Gastroesophageal sphincter (tissue), 4 donors: ENCODE measurements at places on chromosomes 6 and 20. TPM values are rescaled to one million over a fixed set of nuclear protein-coding genes. Genes with fewer than 3 reads are reported as not detected.

Gene LRRN4
- total RNA-seq = not detected

DNA sequence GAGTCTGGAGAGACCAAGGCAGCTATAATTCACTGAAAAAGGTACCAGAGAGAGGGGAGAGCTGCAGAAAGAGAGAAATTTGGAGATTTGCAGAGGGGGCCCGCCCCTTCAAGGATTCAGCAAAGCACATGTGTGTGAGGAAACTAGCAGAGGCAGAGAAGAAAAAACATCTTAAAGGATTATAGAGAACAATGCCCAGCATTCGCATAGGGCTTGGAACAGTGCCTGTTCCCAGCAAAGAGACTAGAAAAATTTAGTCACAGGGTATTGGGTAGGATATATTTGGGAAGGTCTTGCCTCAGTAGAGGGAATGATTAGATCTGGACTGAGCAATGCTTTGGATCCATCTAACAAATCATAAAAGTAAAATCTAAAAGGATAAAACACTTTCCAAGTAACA, 44.0 kb downstream of the SRPK1 start:
- no peak for ATAC-seq

Gene SAPCD1
- total RNA-seq = 1.1 TPM

- ATAC-seq = no peak
Observed at GRCh38 chr6:118494091-118494490, 54.0 kb upstream of the PLN start.

- no peak for ATAC-seq
Observed at GRCh38 chr6:152201120-152201519, 393.6 kb downstream of the ESR1 start.

GRCh38 chr6:169271158-169271876, 17.7 kb upstream of the THBS2 start:
- ATAC-seq = no peak

- no peak for ATAC-seq
Observed at GRCh38 chr6:53986721-53987521, 124.3 kb upstream of the MLIP start.

GRCh38 chr20:48789185-48789668, 38.6 kb downstream of the PREX1 start:
- no peak for ATAC-seq

Gene TAF11
- 20.9 TPM for total RNA-seq

GRCh38 chr6:79888587-79888986, 58.8 kb downstream of the ELOVL4 start:
- ATAC-seq = no peak

DNA sequence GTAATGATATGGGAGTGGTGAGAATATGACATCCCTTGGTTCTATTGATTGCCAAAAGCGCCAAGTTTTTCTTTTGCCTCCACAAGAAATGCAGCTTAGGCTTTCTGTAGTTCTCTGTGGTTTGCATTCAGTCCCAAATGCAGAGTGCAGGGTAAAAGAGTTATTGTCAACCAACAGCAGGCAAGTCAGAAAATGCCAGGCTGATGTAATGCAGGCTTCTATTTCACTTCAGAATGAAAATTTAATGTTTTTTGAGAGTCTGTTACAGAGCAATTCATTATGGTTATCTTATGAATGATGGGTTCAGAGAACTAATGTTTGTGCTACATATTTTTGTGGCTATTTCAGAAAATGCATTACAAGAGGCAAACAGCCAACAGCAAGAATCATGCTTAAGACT, 293.5 kb downstream of the CENPW start:
- ATAC-seq = no peak

DNA sequence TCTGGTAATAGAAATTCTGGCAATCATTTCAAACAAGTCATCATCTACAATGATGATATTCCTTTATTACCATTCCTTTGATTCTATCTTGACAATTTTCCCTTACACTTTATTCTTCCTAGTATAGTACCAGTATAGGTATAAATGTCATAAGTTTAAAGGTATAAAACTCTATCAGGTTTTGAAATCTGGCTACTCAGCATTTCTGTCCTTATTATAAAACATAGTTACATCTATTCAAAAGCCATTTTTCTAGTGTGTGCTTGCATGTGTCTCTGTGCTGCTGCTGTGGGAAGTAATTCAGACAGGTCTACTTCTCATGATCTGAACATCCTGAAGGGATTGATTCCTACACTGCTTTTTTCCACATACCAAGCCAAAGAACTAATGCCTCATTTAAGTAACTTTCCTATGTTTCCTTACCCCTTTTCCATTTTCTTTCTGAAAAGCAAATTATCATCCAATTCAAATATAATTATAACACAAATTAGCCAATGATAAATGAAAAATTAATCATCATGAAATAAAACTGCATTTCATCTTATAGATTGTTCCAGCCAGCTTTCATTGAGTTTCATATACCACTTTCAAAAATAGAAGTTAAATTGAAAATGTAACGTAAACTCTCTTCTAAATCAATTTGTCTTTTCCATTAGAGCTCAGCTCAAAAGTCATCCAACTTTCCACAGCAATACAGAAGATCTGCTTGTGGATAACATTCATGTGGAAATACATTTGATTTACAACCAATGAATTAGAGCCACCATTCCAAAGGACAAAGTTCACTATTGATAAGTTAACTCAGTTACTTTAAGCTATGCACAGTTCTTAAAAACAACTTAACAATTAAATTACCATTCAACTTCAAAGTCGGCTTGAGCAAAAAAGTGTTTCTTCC, 35.9 kb downstream of the COL12A1 start:
- no peak for ATAC-seq

Gene METTL24
- total RNA-seq = 27.7 TPM

- ATAC-seq = no peak
Observed at GRCh38 chr20:58014628-58015315, 213.7 kb downstream of the ANKRD60 start.

Gene ENPP4
- total RNA-seq = 35.2 TPM

DNA sequence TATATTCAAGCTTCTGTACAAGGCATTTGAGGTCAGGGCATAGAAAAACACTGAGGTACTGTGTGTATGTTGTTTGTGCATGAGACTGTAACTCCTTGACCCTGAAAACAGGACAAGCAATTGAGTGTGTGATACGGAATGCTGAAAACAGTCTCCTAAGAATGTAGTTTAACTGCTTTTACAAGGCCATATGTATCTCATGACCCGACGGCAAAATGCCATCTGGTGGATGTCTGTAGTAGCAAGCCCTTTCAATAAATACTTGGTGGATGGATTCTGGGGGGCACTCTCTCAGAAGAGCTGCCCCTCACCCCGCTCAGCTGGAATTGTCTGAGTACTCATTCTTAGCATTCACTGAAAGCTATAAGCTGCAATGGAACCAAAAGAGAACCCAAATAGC, 69.3 kb upstream of the EYS start:
- ATAC-seq = no peak

Gene RGS17
- 0.27 TPM for total RNA-seq

DNA sequence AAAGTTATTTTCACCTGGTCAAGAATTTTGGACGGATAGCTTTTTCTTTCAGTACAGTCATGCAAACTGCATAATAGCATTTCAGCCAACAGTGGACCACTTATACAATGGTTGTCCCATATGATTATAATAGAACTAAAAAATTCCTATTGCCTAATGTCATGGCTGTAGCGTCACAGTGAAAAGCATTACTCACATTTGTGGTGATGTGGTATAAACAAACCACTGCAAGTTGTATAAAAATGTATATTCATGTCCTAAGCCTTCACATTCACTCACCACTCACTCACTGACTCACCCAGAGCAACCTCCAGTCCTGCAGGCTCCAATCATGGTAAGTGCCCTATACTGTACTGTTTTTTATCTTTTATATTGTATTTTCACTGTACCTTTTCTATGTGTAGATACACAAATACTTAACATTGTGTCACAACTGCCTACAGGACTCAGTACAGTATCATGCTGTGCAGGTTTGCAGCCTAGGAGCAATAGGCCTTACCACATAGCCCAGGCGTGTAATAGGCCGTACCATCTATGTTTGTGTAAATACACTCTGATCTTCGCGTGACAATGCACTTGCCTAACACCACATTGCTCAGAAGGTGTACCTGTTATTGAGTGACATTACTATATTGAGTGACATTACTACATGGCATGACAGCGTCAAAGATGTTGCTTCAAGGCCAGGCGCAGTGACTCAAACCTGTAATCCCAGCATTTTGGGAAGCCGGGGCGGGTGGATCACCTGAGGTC, 17.9 kb downstream of the ABHD12 start:
- ATAC-seq = no peak

Gene TMEM217
- total RNA-seq = 0.40 TPM

Gene SMIM26
- 217 TPM for total RNA-seq

Gene DEFB132
- not detected for total RNA-seq

DNA sequence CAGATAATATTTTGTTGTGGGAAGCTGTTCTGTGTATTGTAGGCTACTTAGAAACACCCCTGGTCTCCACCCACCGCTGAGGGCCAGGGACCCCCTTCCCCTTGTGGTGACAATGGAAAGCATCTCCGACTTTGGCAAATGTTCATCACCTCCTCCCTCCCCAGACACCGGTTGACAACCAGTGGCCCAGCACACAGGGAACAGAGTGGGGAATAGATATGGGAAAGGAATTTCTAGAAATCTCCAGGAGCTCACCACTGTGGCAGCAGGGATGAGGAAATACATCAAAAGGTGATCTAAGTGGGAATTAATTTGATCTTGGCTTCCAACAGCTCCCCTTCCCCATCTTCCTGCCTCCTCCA, 257.3 kb upstream of the FOXQ1 start:
- ATAC-seq = no peak

DNA sequence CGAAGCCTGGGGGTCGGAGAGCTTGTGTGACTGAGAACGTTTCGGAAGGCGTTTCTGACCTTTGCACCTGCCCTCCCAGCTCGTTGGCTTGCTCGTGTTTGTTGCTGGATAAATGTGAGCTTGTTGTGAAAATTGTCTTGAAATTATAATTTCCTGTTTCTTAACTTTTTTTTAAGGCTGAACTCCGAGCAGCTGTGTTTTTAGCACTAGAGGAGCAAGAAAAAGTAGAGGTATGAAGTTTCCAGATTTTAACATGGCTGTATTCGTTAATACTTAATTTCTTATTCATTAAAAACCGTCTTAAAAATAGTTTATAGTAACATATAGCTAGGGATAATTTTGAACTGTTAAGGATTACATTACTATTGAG, 672 bp downstream of the CEP43 start:
- ATAC-seq = no peak

Gene SCRT2
- not detected for total RNA-seq

DNA sequence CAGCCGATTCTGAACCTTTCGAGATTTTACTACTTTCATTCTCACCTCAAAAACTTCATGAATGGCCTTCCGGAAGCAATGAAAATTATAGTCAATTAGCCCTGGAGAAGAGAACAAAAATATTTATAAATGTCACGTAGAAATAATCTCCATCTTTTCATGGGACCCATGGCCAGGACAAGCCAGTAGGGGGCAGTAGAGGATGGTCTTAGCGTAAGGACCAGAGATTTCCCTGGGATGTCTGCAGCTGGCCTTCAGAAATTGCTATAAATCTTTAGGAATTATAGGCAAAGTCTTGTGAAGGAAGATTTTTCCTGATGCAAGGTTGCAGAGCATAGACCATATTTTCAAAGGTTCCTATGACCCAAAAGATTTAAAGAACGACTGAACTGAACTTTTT, 15.6 kb upstream of the UBE2J1 start:
- peak; percentile 50 for ATAC-seq

Gene SMOC2
- total RNA-seq = 103 TPM

GRCh38 chr6:105567140-105567539, 164.3 kb upstream of the PREP start:
- ATAC-seq = no peak

DNA sequence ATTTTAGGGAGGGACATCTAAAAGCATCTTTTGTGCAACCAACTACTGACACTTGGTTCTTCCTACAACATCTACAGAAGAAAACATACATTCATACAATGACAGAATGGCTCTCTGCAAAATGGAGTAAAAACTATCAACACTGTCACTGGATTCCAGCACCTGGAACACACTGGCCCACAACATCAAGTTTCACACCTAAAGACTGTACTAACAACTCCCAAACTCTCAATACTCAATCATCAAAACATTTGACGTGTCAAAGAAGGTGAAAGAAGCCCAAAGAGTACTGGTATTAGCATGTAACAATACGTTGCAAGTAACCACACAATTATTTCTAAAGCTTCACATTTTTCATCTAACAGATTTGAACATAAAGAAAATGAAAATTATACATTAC, 2.1 kb downstream of the CPNE1 start:
- no peak for ATAC-seq
